GM23248 (cell line): ENCODE measurements at places on chromosomes 1 and 21.

DNA sequence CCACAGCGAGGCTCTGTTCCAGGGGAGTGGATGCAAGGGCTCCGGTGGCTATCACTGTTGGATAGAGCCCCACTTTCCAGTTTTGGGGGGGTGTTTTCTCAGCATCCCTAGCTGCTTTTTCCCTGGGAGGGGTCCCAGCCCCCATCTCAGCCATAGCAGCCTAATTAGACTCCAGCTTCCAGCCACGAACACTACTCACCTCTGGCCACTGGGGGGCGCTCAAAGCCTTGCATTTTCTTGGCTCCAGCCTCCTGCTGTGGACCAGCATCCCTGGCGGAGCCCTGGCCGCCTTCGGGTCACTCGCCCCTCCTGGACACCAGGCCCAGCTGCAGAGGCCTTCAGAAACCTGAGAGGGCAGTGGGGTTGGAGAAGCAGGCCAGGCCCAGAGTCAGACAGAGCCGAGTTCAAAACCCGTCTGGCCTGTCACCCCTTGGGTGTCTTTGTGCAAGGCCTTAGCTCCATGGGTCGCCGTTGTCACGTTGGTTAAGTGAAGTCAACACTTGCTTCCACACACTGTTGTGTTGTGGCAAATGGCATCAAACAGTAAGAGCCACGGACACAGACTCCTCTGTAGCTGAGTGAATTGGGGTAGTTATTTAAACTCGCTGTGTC is 93.5 kb upstream of the ACTL8 start:
- peak; percentile 64 for DNase-seq
- no peak overlapping the region for H3K4me3 ChIP-seq
- no peaks in the 10 kb centered on the region for H3K27me3 ChIP-seq
- peaks cover 4% of the 10 kb centered on the region; the same call in 1 of the 2 replicates for H3K36me3 ChIP-seq
- no peaks in the 10 kb centered on the region for H3K4me1 ChIP-seq
- H3K27ac ChIP-seq: no peak overlapping the region

DNA sequence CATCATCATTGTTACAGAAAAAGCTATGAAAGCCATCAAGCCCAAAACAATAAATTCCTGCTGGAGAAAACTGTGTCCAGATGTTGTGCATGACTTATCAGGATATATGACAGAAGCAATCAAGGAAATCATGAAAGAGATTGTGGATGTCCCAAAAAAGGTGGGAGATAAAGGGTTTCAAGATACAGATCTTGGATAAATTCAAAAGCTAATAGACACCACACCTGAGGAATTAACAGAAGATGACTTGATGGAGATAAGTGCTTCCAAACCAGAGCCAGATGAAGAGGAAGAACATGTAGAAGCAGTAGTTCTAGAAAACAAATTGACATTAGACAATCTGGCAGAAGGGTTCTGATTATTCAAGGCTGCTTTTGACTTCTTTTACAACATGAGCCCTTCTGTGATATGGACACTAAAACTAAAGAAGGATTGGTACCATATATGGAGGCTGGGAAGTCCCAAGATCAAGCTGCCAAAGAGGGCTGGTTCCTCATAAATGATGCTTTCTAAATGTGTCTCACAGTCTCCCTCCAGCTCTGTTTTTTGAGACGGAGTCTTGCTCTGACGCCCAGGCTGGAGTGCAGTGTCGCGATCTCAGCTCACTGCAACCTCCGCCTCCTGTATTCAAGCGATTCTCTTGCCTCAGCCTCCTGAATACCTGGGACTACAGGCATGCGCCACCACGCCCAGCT is 32.1 kb upstream of the LRIG2 start:
- H3K36me3 ChIP-seq: no peaks in the 10 kb centered on the region
- H3K4me1 ChIP-seq: peaks cover 30% of the 10 kb centered on the region
- DNase-seq: no peak
- no peaks in the 10 kb centered on the region for H3K27me3 ChIP-seq

DNA sequence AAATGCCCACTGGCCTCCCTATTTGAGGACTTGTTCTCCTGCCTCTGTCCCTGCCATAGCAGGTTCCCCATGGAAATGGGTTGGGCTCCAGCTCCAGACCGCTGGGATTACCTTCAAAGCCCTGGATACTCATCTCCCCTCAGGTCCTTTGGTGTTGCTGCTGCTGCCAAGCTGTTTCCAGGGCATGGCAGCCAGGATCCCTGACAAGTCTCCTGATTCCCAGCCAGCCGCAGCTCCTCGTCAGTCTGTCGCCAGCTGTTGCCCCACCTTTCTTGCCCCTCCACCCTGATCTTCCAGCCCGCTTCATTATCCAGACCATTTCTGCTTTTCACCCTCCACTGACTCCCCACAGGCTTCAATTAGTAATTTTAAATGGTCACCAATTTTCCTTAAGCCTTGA is 68.3 kb upstream of the KCND3 start:
- no peaks in the 10 kb centered on the region for H3K4me1 ChIP-seq
- no peak overlapping the region for H3K27ac ChIP-seq
- DNase-seq: no peak
- no peaks in the 10 kb centered on the region for H3K36me3 ChIP-seq
- H3K4me3 ChIP-seq: no peak overlapping the region

GRCh38 chr1:110638058-110638457 is 31.9 kb upstream of the KCNA2 start:
- H3K4me3 ChIP-seq: no peak overlapping the region
- H3K4me1 ChIP-seq: no peaks in the 10 kb centered on the region
- no peaks in the 10 kb centered on the region for H3K36me3 ChIP-seq
- H3K27me3 ChIP-seq: peaks cover 13% of the 10 kb centered on the region
- no peak overlapping the region for H3K27ac ChIP-seq
- no peak for DNase-seq

DNA sequence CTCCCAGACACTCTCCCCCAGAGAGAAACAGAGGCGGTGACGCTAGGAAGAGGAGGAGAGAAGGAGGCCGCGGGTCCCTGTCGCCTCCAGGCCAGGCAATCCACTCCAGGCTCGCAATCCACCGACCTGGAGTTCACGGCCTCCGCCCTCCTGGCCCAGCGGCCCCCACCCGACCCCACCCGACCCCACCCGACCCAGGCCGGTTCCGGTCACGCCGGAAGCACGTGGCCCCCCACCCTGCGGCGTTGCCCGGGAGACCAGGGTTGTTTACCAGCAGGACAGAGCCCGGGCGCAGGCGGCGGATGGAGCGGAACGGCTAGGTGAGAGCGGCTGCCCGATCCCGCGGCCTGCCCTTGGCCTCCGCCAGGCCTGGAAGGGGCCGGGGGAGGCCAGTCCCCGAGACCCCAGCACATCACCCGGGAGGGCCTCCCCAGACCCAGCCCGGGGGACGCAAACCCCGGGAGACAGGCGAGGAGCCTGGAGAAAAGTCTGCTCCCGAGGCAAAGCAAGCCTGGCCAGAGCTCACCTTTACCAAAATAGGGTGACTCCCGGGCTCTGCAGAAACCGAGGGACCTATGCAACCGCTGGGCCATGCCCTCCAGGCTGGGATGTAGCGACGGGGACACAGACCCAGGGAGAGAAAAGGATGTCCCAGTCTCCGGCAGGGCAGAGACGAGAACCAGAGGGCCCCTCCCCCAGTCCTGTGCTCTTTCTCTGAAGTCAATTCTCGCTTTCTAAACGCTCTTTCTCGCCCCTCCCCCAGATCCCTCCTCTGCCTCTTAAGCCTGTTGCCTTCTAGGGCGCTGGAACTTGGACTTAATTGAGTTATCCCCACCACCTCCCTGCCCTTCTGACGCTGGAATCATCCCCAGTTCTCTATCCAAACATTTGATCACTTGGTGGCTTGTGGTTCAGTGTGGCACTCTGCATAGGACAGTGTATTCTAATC is at the start of the genes PLA2G2C and UBXN10:
PLA2G2C (minus strand) TSS at position 685 of the 949 bp plus-strand sequence. CDS start 9,155 bp downstream, outside the sequence.
UBXN10 (plus strand) TSS at position 263 of the 949 bp plus-strand sequence. CDS start 4,466 bp downstream, outside the sequence.
- DNase-seq: peak; percentile 23
- no peaks in the 10 kb centered on the region for H3K4me1 ChIP-seq
- H3K36me3 ChIP-seq: no peaks in the 10 kb centered on the region
- H3K4me3 ChIP-seq: peak within 1 kb of the TSS; percentile 47

GRCh38 chr1:211320980-211321379 is 5.7 kb upstream of the TRAF5 start:
- H3K27me3 ChIP-seq: no peaks in the 10 kb centered on the region
- no peak overlapping the region; the same call in 1 of the 2 replicates for H3K4me3 ChIP-seq
- no peak overlapping the region for H3K27ac ChIP-seq
- H3K4me1 ChIP-seq: no peaks in the 10 kb centered on the region; the same call in 1 of the 2 replicates

DNA sequence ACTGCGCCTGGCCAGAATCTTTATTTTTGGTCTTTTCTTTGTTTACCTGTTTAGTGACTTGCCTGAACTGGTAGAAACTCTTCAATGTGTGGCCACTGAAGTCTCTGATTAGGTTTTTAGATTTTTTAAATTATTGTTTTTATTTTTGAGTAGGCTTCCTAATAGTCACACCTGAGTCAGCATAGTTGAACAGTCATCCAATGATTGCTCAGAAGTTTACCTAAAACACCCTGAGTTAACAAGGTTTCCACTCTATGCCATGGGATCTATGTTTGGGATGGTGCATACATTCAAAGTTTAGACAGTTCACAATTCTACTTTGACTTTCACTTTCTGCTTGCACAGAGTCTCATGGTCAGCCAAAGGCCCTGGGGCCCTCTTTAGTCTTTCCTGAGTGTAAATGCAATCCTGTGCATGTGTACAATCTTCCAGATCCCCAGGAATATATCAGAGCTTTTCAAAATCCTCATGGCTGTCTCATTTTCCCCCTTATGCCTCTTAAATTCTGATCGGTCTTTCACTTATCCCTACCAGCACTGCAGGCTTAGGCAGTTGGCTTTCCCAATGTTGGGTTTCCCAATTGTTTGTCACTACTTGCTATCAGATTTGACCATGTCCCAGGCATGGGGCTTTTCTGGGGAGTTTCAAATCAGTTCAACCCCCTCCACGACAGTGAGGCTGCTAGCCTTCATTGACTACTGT is 114.4 kb upstream of the RAB3GAP2 start:
- no peaks in the 10 kb centered on the region for H3K27me3 ChIP-seq
- no peak overlapping the region for H3K27ac ChIP-seq
- DNase-seq: no peak
- H3K4me1 ChIP-seq: no peaks in the 10 kb centered on the region

GRCh38 chr21:42252778-42253340 is 33.9 kb downstream of the ABCG1 start:
- H3K27ac ChIP-seq: no peak overlapping the region
- H3K36me3 ChIP-seq: no peaks in the 10 kb centered on the region
- H3K4me1 ChIP-seq: no peaks in the 10 kb centered on the region
- DNase-seq: no peak
- H3K27me3 ChIP-seq: peaks cover 7% of the 10 kb centered on the region

GRCh38 chr1:183004141-183004540 is 19.1 kb upstream of the LAMC1 start:
- H3K27ac ChIP-seq: no peak overlapping the region
- H3K4me3 ChIP-seq: no peak overlapping the region
- H3K4me1 ChIP-seq: peaks cover 22% of the 10 kb centered on the region
- H3K36me3 ChIP-seq: no peaks in the 10 kb centered on the region
- no peaks in the 10 kb centered on the region for H3K27me3 ChIP-seq

- H3K27me3 ChIP-seq: no peaks in the 10 kb centered on the region
- no peaks in the 10 kb centered on the region for H3K36me3 ChIP-seq
- no peak overlapping the region for H3K27ac ChIP-seq
Measured at GRCh38 chr1:112264553-112264952, 131.5 kb upstream of the CTTNBP2NL start.

GRCh38 chr1:201230676-201231075 is 40.1 kb downstream of the IGFN1 start:
- no peak for DNase-seq
- peaks cover 17% of the 10 kb centered on the region for H3K4me1 ChIP-seq
- no peaks in the 10 kb centered on the region for H3K27me3 ChIP-seq
- H3K4me3 ChIP-seq: no peak overlapping the region

DNA sequence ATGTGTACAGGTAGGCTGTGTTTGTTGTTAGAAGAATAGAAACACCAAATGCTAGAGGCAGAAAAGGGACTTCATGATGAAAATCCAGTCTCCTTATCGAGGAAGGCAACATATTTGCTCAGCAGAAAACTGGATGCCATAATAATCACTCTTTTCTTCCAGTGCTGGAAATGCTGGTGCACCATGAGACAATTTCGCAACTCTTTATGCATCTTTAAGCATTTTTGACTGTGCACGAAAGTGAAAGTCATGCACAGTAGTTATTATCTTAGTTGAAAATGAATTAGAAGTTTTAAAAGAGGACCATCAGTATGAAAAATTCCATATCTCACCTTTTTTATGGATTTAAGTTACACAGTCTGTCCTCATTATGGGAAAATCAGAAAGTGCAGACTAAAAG is 29.1 kb downstream of the SMYD2 start:
- no peak overlapping the region for H3K4me3 ChIP-seq
- H3K27me3 ChIP-seq: no peaks in the 10 kb centered on the region
- peak; percentile 40 for DNase-seq
- H3K36me3 ChIP-seq: no peaks in the 10 kb centered on the region

- H3K27ac ChIP-seq: no peak overlapping the region
- no peak overlapping the region for H3K4me3 ChIP-seq
- no peaks in the 10 kb centered on the region for H3K27me3 ChIP-seq
- H3K36me3 ChIP-seq: no peaks in the 10 kb centered on the region
- no peaks in the 10 kb centered on the region for H3K4me1 ChIP-seq
Measured at GRCh38 chr21:18384771-18385170, 18.8 kb downstream of the TMPRSS15 start.

GRCh38 chr1:233605205-233605604 is 8.7 kb upstream of the KCNK1 start:
- H3K36me3 ChIP-seq: no peaks in the 10 kb centered on the region
- DNase-seq: peak; percentile 26
- no peak overlapping the region for H3K4me3 ChIP-seq
- H3K4me1 ChIP-seq: peaks cover 9% of the 10 kb centered on the region
- H3K27ac ChIP-seq: no peak overlapping the region
- H3K27me3 ChIP-seq: no peaks in the 10 kb centered on the region
